ENCODE measurements at places on chromosomes 4 and X.

GRCh38 chr4:87853108-87853507 lies 20.3 kb downstream of the MEPE start:
- no peak for DNase-seq

- DNase-seq, result no peak
Measured at GRCh38 chrX:56564921-56565840, 1.8 kb downstream of the UBQLN2 start.

DNA sequence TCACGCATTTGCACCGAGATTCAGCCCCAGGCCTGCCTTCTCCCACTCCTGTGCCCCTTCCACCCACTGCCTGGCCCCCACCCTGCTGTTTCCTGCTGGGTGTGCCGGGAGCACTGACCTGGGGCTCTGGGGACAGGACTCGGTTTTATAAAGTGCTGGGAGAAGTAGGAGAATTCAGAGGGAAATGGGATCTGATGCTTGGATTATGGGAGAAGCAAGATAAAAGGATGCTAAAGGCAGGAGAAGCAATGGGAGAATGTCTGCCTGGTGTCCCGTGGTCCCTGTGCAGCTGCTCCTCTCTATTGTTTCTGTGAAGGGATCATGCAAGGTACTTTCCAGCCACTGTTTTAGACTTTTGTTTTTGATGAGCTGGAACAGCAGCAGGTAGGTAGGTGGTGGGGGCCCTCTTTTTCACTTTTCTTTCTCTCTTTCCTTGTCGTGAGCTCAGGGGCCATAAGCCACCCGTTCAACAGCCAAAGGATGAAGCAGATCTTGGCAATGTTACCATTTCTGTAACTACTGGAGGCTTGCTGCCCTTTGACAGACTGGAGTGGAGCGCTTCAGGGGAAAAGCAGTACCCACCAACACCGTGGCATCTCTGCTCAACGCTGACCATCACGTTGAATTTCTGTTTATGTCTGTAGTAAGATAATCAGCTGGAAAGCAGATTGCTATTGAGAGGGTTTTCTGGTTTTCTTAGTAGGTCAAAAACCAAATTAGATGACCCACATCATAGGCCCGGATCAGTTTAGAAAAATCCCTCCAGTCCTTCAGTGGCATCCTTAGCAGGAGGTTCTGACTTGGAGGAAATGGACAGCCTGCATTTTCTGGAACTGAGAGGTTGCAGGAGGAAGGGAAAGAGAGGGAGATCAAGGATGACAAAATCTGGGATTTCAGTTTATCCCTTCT lies 63.8 kb upstream of the ENPP6 start:
- no peak for DNase-seq

DNA sequence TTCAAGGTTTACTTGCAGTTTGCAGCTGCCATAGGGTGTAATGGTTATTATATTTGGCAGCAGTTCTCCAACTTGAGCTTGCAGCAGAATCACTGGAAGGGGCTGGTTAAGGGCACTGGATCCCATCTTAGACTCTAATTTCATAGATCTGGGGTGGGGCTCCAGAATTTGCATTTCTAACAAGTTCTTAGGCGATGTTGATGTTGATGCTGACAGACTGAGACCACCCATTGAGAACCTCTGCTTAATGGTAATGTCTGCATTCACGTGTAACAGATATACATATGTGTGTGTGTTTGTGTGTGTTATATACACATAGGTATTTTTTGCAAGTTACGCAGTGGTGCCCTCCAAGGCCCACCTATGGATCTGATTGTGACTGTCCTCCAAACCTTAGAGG lies 13.8 kb downstream of the TENM3 start:
- no peak for DNase-seq

DNA sequence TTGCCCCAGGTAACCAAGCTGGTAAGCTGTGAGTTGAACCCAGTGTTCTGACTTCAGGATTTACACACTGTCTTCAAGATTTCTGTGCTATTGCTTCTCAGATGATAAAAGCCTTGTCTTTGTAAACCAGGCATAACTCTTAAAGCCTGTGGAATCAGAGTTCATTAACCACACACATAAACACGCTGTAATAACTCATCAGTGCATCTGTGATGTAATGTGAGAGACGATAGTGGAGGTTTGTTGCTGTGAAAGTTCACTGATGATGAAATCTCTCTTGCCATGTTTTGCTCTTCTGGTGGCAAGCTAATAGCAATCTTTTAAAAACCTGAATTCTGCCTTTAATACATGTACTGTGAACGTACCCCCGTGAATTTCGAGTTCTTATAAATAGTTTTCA lies 41.5 kb downstream of the CLCN4 start:
- no peak for DNase-seq

GRCh38 chr4:186286581-186286980 lies 20.6 kb downstream of the F11 start:
- DNase-seq, result no peak

DNA sequence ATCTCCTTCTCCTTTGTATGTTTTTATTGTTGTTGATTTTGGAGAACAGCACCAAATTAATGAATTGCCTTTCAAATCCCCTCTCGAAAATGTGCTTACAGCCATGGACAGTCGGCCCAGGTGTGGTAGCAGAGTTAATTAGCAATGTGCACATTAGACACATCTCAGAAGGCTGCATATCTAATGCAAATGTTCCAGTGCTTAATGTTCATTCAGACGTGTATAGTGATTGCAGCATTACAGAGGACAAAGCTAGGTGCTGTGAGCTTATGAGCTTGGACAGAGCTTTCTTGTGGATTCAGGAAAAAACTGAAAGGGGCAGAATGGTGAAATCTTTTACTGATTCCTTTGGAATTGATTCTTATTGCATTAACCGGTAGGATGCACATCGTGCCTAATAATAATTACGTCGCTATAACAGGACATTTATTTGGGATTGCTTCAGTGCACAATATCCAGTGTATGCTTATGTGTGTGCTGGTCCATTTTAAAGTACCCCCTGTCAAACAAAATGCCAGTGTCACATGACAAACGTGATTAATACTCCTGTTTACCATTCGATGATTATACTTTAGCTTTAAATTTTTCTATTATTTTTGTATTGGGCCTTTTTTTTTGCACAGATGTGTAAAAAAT lies 552.9 kb upstream of the EPHA5 start:
- no peak for DNase-seq

DNA sequence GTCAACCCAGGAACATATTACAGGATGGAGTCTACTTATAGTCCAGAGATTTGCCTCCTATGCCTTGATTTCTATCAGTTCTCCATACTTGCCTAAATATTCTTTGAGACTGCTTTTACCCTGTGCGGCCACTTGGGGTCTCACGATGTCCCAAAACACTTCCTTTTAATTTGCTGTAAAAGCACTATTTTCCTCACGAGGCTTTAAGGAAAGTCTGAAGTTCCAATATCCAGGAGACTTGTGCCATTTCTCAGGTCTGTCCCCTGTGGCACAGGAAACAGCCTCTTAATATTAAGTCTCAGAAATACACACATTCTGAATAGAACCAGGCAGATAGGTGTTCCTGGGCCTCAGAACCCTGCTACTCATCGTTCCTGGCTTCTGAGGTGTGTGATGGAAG lies 142.9 kb downstream of the TMEM164 start:
- no peak for DNase-seq

GRCh38 chrX:110182865-110183264 lies 135.0 kb downstream of the AMMECR1 start:
- no peak for DNase-seq

DNA sequence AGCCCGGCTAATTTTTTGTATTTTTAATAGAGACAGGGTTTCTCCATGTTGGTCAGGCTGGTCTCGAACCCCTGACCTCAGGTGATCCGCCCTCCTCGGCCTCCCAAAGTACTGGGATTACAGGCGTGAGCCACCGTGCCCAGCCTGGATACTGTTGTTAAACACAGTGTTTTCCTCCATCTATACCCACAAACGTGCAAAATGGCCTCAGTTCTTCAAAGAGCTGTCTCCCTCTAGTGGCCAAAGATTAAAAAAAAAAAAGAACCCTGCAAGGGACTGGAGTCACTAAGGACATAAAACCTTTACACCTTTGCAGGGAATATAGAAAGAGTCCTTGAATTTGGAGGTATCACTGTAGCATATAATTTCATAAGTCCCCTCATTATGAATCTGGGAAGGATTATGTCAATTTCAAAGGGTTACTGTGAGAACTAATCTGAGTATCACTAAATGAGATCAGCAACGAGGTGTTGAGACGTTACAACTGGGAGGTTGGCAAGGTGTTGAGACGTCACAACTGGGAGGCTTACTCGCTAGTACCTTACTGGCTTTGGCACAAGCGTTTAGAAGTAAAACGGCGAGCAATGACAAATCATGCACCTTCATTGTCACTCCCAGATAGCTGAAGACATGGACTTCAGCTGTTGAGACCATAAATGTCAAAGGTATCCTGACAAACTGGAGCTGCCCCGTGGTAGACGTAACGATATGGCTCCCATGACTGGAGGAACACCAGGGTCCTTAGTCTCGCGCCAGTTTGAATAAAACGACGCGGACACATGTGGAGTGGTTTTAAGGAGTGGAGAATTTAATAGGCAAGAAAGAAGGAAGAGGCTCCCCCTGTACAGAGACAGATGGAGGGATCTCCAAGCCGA lies 33.4 kb upstream of the ENPP6 start:
- DNase-seq, result no peak

DNA sequence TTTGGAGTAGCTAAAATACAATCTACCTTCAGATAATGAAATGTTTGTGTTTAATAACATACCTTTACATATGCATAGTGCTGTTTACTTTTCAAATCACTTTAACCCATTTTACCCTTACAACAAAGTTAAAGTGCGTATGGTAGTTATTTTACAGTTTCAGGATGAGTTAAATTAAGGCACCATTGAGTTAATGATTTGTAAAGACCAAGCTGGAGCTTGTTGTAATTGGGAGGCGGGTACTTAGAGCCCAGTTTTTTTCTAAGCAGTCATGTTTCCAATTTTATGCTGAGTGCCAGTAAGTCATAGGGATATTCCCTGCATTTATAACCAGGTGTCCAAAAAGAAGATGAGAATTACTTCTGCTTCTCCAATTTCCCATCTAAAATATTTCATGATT lies 84.2 kb upstream of the NRK start:
- DNase-seq, result no peak

DNA sequence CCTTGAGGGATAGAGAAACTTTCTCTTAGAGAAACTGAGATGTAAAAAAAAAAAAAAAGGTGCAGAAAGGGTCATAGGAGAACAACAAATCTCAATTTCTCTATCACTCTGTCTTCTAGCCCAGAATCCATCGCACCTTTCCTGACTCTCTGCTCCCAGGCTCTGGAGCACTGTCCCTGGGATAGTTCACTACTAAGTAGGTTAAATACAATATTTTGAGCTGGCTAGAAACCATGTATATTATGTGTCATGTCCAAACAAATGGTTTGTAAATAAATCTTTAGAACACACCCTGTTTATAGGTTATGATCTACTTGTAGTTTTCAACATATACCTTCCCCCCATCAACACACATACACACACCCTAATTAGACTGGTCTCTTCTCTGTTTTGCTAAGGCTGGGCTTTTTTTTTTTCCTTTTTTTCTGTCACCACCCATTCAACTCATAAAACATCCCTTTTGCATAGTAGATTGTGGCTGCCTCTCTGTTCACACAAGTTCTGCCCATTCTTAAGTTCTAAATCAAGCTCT lies 124.4 kb downstream of the KLHL13 start:
- no peak for DNase-seq

GRCh38 chrX:350148-350533 lies 31.5 kb upstream of the GTPBP6 start:
- DNase-seq, result no peak

DNA sequence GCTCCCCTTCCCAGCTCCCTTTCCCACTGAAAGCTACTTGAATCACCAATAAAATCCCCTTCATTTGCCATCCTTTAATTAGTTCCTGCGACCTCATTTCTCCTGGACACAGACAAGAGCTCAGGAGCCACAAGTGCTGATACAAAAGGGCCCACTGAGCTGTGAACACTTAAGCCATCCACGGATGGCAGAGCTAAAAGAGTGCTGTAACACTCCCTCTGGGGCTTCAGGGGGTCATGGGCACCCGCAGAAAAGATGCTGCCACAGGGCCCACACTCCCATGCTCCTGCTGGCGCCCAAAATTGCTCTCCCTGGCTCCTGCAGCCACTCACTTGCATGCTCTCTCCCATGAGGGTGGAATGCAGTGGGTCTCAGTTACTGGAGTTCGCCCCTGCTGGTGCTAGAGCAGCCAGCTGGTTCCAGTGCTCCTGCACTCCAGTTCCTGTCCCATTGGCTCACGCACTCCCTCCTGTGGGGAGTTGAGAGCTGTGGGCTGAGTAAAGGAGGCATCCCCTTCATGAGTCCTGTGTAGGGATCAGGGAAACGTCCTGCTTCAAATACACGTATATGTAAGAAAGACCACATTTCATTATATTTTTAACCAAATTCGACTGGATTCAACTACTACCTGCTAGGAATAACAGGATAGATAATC lies 1291.0 kb downstream of the ARAP2 start:
- DNase-seq, result no peak

All from activated T-cell treated with anti-CD3 and anti-CD28 coated beads, Interleukin-2, amount 50 U/mL, for 4 hours (primary cell).